ENCODE measurements at places on chromosomes 2 and 18.

DNA sequence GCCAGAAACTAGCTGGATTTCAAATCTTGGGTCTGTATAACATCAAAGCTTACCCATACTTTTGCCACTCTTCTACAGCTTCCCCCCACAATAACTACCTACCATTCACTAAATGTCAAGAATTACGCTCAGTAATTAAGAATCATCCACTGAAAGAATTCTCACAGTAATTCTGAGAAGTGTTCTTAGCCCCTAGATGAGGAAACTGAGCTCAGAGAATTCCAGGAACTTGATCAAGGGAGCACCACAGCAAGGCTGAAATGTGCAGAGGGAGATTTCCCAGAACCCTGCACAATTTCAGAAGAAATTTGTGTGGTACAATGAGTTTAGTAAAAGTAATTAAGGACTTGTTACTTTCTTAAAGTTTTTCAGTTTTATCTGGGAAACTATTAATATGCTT, 194.5 kb upstream of the STK17B start:
- DNase-seq: no peak

DNA sequence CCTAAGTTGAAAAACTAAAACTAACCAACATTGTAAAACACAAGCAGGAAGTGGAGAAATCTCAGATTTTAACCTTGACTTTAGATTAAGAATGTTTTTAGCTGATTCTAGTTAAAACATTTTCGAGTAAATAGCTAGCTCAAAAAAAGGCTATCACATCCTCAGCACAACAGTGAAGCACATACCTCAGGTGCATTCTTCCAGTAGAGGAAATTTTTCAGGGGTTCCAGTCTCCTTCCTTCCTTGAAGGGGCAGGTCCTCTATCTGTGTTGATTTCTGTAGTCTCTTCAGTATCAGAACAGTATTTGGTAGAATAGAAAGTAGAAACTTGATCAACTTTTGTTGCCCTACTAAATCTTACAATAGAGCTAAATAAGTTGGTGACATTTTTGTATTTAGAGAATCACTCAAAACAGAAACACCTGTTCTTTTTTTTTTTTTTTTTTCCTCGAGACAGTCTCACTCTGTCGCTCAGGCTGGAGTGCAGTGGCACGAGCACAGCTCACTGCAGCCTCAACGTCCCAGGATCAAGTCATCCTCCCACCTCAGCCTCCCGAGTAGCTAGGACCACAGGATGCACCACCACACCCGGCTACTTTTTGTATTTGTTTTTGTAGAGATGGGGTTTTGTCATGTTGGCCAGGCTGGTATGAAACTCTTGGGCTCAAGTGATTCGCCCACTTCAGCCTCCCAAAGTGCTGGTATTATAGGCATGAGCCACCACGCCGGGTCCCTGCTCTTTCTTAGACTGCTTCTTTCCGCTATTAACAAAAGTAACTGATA, 6.9 kb upstream of the GPR155 start:
- no peak for DNase-seq

- DNase-seq: no peak
Measured at GRCh38 chr2:126886916-126887280, 11.8 kb upstream of the TEX51 start.

DNA sequence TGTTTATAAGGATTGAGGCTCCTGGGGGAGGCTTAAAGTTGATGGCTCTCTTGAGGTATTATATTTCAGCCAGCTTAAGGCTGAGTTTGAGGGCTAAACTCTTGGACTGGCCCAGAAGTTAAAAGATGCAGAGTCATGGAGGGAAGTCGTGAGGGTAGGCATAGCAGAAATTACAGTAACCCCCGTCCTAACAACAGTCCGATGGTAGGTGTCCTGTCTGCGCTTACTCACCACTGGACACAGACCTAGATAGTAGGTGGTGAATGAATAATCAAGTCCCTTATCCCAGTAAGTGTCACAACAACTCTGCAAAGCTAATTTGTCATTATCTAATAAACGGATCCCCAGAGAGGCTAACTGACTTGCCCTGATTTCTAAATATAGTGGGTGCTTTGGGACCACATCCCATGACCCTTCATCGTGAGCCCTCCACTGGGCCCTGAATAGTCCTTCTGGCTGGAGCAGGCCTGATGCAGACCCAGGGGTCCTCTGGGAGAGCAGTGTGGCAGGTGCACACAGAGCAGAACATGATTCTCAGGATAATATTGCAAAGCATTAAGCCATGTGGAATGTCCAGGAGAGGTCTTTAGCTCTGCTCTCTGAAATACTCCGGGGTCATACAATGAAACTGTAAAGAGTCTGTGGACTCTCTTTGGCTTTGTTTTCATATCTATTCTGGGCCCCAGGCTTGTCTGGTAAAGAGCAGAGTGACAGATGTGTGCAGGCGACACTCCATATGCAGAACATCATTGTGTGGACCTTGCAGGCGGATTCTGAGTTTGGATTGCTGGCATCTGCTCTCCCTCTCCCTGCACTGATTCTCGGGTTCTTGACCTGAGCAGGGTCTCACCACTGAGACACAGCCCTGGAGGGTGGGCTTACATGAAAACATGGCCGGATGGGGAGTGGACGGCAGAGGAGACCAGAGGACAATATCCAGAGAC, 98.1 kb downstream of the RNF144A start:
- DNase-seq: no peak

DNA sequence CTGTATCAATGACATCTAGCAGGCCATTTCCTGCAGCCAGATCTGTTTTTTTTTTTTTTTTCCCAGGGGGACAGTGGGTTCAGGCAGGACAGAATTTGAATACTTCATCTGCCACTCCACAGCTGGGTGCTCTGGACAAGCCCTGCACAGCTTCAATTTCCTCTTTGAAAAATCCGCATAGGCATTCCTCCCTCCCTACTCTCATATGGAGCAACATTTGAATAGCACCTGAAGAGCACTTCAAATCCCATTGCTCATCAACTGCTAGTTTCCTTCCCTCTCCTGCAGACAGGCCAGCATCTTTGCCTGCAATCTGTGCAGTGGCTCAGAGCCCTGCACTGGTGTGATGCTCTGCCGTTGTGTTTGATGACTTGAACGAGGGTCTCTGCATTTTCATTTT, 326.3 kb downstream of the TSN start:
- DNase-seq: no peak

- no peak for DNase-seq
Measured at GRCh38 chr2:240585101-240585500, 1.4 kb upstream of the CAPN10 start.
